ENCODE measurements at places on chromosomes 12 and 14.

GRCh38 chr12:30830751-30831150 lies 76.0 kb upstream of the CAPRIN2 start:
- no peak for DNase-seq

DNA sequence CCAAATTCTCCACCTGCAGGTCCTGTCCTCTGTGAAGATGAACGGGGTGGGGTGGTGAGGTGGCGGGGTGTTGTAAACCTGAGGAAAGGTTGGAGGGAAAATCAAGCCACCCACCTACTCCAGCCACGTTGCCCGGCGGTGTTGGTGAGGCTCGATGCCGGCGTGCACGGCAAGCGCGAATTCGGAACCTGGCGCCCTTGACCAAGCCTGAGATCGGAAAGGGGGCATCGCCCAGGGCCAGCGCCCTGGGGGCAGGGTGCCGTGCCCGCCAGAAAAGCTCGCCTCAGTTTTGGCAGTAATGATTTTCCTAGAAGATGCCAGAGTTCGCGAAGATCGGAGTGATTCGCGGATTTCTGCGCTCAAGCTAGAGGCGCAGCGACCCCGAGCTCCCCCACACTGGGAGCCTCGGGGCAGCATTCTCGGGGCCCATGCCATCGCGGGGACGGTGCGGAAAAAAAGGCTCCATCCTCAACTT lies 817 bp downstream of the STXBP6 start:
- no peak for DNase-seq

- no peak for DNase-seq
Measured at GRCh38 chr14:20734430-20734806, 11.3 kb upstream of the EDDM3A start.

DNA sequence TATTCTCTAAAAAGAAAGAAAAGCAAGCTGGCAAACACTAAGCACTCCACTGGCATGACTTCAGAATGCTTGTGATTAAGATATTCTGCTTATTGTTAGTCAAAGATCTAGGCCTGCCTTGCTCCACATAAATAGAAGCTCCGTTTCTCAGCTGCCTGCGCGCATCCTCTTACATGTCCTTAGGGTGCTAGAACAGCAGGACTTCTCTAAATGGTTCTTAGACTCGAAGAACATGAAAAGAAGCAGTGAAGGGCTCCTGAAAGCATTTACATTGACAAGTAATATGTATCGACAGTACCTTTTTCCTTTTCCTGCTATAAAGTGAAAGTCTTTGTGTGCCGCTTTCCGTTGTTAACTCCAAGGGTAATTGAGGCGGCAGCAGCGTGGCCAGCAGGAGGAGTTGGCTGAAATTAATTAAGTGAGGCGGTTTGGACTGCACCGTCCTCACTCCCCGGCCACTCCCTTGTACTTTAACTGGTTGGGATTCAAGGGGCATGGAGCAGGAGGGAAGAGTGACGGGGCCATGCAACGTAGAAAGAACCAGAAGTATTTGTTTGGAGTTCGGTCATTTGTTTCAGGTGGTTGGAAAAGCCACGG lies 34.2 kb upstream of the OTX2 start:
- no peak for DNase-seq

DNA sequence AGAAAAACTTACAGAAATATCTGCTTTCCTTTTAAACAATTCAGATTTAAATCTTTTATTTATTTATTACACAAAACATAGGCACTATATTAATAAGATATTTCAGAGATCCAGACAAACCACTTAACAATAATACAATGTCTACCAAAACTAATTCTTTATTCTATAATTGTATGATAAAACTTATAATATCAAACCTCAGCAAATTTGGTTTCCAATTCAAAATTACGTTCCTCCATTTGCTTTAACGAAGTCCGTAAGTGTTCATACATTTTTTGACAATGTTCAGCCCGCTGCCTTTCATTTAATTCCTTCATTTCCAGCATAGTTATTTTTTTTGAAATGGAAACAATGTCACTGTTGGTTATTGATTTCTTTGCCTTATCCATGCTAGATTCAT lies 48.3 kb downstream of the CEP290 start:
- no peak for DNase-seq

DNA sequence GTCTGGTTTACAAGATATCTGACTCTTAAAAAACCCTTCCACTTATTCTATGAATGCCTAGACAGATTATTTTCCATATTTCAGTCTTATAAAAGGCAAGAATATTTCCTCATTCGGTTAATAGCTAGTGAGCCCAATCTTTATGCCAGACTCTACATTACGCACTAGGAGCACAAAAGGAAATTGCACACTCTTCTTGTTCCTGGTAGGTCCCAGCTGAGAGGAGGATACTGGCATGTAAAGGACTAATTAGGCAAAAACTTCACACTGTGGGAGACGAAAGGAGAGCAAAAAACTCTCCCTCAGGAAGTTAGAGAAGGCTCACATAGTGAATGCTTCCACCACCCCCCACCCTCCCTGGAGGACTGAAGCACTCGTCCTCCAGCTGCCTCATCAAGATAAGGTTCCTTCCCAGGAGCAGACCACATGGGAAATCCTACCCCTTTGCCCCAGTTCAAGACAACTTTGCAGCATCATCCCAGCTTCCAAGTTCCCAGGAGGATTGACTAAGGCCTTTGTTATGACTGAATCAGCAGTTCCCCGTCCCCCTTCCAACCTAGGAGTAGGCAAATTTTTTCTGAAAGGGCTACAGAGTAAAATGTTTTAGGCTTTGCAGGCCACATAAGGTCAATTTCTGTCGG lies 14.5 kb downstream of the CAPZA3 start:
- no peak for DNase-seq

GRCh38 chr12:132806857-132807256 lies 21.8 kb downstream of the GOLGA3 start:
- no peak for DNase-seq

- DNase-seq = no peak
Measured at GRCh38 chr14:80381807-80382363, 170.6 kb upstream of the DIO2 start.

DNA sequence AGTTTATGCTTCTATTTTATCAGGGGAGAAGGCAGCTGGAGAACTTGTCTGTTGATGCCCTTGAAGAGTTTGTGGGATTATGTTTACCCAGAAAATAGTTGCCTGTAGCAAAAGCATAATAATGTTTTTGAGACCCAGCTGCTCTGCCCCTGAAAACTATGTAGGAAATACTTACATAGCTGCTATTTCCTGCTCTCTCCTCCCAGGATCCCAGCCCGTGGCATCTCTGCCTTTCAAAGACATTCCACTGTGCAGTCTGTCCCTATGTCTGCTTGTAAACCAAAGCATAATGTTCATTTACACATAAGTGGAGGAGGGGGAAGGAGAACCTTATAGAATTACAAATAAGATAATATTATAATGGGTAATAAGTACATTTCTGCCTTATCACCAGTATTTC lies 198.7 kb downstream of the SYT1 start:
- no peak for DNase-seq

GRCh38 chr14:28767853-28768741 lies 1.5 kb downstream of the FOXG1 start:
- DNase-seq = no peak

DNA sequence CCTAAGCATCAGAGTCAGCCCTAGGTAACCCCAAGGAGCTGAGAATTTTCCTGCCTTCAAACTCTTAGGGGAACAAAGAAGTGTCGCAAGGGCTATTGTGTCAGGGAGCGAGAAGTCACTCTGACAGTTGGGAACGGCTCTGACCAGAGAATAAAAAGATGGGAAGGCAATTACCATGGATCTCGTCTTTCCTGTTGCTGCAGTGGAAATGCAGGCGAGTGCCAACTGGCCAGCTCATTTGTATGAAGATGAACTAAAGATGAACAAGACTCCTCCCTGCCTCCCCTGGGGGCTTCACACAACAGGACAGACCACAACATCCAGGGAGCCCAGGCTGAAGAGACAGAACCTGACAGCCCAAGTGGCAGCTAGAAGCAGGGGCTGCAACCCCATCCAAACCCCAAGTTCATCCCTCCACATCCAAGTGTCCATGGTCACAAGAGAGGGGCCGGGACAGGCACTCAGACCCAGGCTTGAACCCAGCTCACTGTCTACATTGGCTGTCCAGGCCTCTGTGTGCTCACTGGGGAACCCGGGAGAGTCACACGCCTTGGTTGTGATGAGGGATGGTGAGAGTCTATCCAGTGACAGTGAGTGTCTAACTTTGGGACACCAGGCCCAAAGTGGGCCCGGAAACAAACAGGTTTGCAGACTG lies 322.4 kb downstream of the BCL11B start:
- DNase-seq = no peak

DNA sequence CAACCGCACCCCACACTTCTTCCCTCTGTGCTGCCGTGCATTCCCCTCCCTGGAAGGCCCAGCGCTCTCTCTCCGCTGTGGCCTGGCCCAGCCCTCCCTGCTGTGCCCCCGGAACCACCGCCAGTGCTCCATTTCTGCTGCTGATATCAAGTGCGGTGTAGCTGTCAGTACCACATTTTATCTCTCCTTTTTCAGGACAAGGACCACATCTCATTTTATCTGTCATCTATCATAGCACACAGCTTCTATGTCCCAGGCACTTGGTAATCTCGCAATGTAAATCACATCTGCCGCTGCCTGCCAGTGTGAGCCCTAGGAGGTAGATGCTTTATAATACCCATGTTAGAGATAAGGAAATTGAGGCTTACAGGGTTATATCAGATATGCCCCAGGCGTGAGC lies 18.3 kb downstream of the IL31 start:
- no peak for DNase-seq

GRCh38 chr12:108815369-108815768 lies 42.0 kb downstream of the SSH1 start:
- DNase-seq = no peak

DNA sequence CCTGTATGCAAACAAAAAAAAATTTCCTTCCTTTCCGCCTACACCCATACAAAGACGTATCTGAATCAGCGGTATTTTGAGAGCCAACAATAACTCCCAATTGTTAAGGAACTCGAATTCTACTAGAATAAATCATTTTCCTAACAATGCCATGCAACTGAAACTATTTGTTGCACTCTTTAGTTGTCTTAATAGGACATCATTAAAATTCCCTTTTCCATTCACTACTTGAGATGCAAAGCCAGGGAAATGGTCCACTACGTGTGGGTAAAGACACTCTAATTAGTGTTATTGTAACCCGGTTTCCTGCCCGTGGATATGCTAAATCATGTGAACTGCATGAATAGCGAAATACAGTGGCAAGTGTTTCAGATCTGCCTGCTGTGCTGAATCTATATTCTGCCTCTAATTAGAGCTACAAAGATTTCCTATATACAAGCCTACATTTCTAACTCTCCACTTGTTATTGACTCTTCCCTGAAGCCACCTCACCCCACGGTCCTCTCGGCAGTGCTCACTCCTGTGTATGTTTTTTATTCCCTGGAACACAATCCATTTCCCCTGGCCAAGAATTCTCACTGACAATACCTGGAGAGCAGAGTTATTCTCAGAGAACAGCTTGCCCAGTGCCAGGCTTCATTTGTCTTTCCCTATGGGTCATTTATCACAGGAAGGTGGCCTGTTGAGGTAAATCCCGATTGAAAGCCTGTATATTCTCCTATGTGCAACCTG lies 168.3 kb downstream of the PAWR start:
- no peak for DNase-seq

- peak; percentile 62 for DNase-seq
Measured at GRCh38 chr14:57987596-57988300, 121.9 kb upstream of the SLC35F4 start.

- DNase-seq = no peak
Measured at GRCh38 chr12:9711664-9712063, 21.2 kb downstream of the CLECL1 start.

GRCh38 chr12:65585648-65586602 lies 238.4 kb upstream of the HMGA2 start:
- no peak for DNase-seq

DNA sequence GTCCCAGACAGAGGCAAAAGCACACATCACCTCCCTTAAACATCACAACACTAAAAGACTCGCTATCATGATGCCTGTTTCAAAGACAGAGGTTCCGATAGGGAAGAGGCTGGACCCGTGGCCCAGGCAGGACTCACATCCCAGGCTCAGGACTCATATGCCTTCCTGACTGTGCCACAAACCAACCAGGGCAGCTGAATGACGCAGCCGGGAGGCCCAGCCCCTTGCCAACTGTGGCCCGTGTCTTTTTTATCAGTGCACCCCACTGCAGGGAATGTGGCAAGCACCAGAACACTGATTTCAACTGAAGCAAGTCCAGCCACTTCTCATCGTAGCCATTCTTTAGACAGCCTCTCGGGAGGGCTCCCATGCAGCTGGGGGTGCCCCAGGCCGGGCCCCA lies 132.3 kb downstream of the KSR2 start:
- DNase-seq = no peak

- DNase-seq = no peak
Measured at GRCh38 chr14:35687335-35687939, 121.7 kb downstream of the RALGAPA1 start.

- DNase-seq = peak; percentile 45
Measured at GRCh38 chr14:102917469-102918211, 4.8 kb upstream of the AMN start.

DNA sequence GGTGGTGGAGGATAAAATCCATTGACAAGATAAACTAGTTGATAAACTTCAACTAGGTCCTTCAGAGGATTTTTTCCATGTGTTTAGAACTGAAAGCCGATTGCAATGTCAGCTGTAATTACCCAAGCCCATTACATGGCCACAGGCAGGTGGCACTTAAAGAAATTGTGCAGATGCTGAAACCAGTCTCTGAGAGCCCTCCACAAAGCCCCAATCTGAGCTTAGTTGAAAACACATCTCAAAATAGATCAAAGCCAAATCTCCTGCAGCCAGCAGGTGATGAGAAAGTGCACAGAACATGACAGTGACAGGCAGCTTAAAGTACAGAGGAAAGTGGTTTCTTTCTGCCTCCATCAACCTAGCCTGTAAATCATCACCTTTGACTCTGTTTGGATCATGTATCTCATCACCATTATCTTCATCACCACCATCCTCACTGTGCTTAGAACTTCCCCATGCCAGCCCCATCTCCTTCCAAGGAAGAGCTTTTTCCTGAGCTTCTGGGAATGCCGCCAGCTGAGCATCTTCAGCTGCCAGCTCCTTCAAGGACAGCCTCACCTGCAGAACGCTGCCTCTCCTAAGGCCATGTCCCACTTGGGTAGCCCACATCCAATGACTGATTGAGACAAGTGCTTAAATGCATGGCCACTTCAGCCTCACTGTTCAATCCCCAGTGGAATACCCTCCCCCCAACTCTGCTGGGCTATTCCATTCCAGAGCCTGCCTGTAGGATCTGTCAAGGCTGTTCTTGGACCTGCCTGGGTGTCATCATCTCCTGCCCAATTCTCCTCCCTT lies 219.5 kb upstream of the TMEM132C start:
- no peak for DNase-seq

GRCh38 chr12:67996347-67996746 lies 7.1 kb downstream of the IFNG-AS1 start:
- no peak for DNase-seq

Data from dorsolateral prefrontal cortex (tissue), 122 donors.